CD4-positive, alpha-beta T cell (primary cell): ENCODE measurements at places on chromosomes 1 and 21.

GRCh38 chr21:34307991-34308532 lies 55.7 kb upstream of the KCNE2 start:
- no peak for DNase-seq

DNA sequence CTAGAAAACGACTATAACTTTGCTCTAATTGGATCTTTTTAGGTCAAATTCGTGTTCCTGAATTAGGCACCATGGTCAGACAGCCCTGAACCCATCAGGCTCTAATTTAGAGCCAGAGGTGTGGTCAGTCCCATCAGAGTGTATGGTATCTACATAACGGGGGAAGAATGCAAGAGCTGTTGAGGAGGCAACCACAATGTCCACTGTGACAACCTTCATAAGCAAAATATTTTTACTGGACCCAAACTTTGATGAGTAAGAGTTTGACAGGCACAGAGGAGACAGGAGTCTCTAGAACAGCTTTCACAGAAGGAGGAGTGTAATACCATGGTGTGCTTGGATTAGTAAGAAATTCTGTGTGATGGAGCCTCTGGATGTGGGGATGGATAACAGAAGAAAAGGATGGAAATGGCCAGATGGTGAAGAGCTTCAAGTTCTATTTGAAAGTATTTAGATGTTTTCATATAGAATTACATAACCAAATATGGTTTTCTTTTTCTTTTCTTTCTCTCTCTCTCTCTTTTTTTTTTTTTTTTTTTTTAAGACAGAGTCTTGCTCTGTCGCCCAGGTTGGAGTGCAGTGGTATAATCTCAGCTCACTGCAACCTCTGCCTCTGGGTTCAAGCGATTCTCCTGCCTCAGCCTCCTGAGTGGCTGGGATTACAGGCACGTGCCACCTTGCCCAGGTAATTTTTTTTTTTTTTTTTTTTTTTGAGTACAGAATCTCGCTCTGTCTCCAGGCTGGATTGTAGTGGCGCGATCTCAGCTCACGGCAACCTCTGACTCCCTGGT lies 24.9 kb downstream of the UBE2U start:
- DNase-seq: no peak

- DNase-seq: no peak
Observed at GRCh38 chr1:185823467-185823866, 89.3 kb downstream of the HMCN1 start.

DNA sequence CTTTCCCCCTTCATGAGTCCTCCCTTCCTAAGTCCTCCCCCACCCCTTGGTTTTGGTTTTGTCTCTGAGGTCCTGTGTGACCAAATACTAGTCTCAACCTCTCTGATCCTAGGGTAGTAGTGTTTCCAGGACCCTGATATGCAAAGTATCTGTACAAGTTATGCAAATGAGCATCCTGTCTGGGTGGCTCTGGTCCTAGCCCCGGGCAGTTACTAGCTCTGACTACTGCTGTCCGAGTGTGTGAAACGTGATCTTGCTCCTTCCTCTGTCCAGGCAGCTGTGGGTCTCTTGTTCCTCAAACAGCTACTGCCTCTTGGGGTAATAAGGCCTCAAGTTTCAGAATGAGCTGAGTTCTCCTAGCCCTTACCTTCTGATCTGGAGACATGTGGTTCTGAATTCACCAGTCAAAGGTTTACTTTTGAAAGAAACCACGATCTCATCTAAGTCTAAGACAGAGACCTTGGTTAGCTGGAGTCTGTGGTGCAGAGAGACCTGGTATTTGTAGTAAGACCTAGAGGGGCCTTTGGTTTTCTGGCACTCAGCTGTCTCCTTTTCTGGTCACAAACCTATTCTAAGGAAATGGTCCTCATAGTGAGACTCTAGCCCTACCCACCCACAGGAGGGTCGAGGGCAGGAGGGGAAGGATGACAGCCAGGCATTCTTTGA lies 31.0 kb upstream of the IL19 start:
- DNase-seq: no peak

DNA sequence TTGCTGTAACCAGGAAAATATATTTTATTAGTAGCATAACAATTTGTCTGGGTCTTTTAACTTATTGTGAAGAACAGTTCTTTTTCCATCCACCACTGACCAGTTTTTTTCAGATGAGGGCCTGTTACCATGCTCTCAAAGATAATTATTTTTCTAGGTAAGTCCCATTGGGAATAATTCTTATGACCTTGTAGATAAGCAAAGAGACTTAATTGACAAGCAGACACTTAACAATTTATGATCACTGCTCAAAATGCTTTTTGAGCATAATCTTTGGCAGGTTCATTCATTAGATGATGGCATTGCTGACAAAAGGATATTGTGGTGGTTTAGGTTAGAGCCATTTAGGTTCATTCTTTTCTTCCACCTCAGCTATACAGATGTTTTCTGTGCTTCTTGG lies 6.6 kb downstream of the SNX27 start:
- DNase-seq: no peak

GRCh38 chr1:8025671-8026144 lies 401 bp downstream of the ERRFI1 start:
- DNase-seq: no peak

DNA sequence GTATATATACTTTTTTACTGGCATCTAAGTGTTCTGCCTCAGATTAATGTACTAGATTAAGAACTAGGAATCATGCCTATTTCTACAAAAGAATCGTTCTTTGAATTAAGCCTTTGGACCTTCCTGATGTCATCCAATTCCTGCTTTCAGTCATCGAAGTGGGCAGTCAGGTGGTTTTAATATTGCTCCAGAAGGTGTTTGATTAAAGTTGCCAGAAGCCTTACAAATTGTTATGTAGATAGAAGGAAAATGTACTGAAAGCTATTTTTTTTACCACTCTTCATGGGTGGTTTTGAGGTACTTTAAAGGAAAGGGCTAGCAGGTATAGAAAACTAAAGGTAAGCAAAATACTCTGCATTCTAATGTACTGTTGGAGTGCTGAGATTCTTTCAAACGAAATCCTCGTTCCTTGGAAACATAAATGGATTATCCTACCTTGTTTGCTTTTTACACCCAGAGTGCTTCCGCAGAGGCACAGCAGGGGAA lies 716 bp downstream of the CTBS start:
- DNase-seq: no peak

GRCh38 chr1:148290881-148291280 lies 138.8 kb upstream of the NBPF11 start:
- no peak for DNase-seq

DNA sequence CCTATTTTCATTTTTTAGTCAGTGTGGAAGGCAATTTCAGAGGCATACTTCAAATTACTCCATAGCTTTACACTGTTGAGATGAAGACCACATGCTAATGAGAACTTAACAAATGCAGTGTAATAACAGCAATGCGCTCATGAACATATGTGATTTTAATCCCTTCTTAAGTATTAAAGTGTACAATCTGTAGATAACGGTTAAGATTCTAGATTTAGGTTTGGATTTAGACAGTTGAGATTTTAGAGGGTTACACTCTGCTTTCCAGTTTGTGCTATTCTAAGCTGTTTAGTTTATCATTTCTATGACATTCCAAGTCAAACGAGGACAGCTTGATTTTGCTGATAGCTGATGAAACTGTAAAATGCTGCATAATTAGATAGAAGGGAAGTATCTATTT lies 257.8 kb upstream of the CHRM3 start:
- no peak for DNase-seq

- DNase-seq: peak; percentile 60
Observed at GRCh38 chr1:108708691-108709660, 3.7 kb upstream of the FNDC7 start.

DNA sequence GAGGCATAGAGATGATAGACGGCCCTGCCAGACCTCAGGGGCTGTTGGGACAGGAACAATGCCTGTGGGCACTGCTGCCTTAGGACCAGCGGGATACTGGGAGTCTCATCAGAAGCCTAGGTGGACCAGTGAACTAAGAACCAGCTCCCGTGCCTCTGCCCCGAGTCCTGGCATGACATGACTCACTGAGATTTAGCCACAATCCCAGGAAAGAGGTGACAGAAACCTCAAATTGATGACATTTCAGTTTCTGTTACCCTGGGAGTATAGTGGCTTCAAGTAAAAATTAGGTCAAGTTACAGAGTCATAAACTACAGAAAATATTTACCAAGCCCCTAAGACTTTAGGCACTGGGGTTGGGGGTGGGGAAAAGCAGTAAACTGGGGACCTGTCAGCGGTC lies 74.6 kb upstream of the GADD45A start:
- DNase-seq: no peak

DNA sequence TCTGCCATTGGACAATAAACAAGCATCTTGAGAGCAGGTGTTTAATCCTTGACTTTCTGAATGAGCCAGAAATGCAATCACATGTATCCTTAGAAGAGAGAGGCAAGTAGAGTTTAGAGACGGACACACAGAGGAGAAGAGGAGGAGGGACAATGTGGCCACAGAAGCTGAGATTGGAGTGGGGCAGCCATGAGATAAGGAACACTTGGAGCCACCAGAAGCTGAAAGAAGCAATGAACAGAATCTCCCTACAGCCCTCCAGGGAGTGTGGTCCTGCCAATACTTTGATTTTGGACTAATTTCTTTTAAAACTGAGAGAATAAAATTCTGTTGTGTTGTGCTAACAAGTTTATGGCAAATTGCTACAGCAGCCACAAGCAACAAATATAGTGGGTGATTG lies 141.0 kb downstream of the ATP6V1G3 start:
- DNase-seq: no peak

DNA sequence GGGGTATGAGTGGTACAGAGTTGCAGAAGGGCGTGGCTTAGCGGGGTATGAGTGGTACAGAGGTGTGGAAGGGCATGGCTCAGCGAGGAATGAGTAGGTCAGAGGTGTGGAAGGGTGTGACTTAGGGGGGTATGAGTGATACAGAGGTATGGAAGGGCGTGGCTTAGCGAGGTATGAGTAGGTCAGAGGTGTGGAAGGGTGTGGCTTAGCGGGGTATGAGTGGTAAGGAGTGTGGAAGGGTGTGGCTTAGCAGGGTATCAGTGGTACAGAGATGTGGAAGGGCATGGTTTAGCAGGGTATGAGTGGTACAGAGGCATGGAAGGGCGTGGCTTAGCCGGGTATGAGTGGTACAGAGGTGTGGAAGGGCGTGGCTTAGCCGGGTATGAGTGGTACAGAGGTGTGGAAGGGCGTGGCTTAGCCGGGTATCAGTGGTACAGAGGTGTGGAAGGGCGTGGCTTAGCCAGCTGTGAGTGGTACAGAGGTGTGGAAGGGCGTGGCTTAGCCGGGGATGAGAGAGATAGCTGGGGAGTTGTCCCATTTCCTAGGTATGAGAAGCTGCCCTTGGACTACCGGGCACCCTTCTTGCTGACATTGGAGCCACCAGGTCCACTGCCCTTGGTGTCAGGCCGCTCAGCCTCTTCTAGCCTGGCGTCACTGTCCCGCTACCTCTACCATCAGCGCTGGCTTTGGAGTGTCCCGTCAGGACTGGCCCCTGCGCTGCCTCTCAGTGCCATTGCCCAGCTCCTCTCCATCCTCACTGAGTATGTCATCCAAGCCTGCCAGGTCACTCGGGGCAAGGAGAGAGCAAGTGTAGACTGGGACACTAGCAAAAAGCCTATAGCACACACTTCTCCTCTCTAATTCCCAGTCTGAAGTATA lies 29.8 kb downstream of the HYI start:
- no peak for DNase-seq

- no peak for DNase-seq
Observed at GRCh38 chr1:107702946-107703571, 261.9 kb downstream of the VAV3 start.

DNA sequence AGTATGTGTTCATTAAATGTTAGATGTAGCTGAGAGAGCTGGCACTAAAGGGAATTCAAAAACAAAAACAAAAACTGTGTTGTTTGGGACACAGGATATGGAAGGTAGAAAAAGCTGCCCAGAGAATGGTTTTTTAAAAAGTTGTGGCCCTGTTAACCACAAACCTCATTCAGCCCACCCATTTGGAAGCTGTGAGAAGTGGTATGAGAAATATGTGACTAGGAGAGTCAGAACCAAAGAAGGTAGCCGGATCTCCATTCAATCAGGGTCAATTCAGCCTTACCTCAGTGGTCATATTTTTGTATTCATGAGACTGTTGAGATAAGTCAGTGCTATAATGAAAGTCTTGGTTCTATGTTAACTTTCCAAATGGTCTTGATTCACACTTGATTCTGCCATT lies 29.8 kb upstream of the CACYBP start:
- DNase-seq: no peak

DNA sequence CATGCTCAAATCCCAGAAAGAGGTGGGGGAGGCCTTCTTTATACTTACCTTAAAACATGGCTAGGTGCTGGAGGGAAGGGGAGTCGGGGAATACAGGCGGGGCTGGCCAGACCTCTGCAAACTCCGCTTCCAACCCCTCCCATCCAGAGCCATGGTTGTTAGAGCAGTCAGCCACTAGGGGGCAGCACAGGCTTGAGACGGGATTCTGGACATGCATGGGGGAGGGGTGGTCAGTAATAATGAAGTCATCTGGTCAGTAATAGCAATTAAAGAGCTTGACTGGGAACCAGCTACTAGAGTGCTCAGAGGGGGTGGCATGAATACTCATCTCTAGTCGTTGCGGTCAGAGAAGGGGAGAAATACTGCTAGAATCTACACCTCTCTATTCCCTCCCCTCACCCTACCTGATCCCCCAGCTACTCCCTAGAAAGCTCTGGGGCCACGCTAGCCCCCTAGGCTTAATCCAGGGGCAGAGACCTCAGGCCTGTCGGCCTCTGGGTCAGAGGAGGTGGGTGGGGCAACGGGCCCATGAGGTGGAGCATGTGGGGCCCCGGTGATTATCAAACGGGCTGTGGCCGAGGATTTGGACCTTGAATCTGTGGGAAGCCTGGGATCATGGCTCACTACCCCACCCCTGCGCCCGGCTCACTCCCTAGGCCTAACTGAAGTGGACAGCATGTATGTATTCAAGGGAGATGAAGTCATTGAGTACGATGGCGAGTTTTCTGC lies 2.9 kb downstream of the CASQ1 start:
- peak; percentile 78 for DNase-seq

- no peak for DNase-seq
Observed at GRCh38 chr21:43958364-43959158, 53.5 kb upstream of the TRAPPC10 start.

- no peak for DNase-seq
Observed at GRCh38 chr1:204359474-204360255, at the start of gene PLEKHA6. Gene PLEKHA6, minus strand, starts transcription at chr1:204359929. Its CDS starts 86,202 bp downstream, at chr1:204273727.

DNA sequence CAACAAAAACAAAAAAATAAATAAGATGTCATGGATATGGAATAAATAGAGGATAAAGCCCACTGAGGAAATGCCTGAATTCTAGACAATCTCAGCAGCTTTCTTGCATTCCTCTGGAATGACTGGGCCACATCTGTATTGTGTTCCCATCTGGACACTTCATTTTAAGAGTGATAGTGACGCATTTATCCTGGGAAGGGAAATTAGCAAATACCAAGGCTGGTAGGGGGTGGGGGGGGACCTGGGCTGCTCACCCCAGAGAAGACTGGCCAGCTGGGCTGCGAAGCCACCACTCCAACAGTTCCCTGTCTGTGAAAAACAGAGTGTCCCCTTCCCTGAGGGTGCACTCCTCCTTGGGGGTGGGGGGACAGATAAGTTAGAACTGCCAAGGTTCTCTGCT lies 106.3 kb downstream of the HIVEP3 start:
- no peak for DNase-seq

DNA sequence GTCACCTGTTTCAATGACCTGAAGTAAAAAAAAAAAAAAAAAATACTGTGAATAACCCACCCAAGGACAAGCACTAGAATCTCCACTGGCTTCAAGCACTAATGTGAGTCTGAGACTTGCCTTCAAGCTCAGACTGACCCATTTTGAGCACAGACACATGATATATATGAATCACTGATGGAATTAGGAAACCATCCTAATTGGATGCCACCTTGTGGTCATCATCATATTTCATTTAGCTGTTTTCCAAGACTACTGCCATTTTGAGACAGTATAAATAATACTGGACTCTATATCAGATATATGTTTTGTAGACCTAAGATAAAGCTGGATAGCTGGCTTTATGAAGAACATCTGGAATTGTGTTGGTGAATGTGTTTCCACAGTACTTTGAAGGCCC lies 1232.0 kb downstream of the KCNT2 start:
- DNase-seq: no peak
